ENCODE measurements at places on chromosomes 6 and 20. TPM values are rescaled to one million over a fixed set of nuclear protein-coding genes. Genes with fewer than 3 reads are reported as not detected.

DNA sequence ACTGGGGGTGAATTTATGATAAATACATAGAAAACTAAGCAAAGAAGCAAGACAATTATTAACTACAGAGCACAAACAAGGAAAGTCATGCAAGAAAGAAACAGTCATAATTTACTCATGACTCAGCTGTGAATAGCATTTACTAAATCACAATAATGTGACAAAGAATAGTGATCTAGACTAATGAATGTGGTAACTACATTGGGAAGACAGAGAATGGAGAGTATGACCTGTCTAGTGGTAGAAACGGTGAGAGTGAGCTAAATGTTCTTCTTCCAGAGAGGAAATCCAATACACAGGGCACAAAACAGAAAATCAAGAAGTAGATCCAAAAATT, 153.5 kb upstream of the DST start:
- no peak for DNase-seq

- DNase-seq, result peak; percentile 96
These were observed 39.8 kb downstream of the GNAS start for GRCh38 chr20:58892141-58892931.

- no peak for DNase-seq
These were observed 33.3 kb upstream of the AFDN start for GRCh38 chr6:167793421-167793820.

DNA sequence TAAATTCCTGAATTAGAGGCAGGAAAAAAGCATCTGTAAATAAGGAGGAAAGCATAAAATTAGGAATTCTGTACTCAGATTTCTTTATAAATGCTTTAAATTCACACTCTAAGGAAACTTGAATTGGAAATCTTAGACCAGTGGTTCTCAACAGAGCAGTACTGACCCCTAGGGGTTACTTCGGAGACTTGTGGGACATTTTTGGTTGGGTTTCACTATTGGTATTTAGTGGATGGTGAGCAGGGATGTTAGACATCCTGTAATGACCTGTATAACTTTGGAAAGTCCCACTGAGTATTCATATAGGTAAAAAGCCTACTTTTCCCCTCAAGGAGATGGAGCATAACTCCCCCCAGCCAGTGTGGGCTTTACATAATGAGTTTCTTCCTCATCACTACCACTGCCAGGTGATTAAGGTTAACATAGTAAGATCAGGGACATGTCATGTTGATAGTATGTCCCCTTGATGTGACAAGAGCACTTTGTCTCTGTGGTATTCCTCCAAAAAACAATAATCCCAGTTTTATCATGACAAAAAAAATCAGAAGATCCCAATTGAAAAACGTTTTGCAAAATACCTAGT, 31.0 kb downstream of the GLO1 start:
- peak; percentile 88 for DNase-seq

DNA sequence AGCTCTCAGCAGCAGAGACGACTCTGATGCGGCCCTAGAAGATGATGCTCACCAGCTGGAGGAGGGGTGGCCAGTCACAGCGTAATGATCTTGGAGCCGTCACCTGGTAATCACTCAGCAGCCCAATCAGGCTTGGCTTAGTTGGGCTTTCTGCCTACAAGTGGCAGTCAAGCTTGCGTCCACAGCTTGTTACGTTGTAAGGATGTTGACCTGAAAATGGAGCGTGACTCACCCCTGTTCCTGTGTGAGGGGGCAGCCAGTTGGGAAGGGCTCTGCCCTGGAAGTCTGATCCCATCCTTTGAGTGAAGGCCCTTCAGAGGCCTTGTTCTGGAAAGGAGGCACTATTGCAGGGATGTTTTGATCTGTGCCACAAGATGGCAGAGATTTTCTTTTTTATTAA, 49.8 kb downstream of the SPATA2 start:
- DNase-seq, result no peak

DNA sequence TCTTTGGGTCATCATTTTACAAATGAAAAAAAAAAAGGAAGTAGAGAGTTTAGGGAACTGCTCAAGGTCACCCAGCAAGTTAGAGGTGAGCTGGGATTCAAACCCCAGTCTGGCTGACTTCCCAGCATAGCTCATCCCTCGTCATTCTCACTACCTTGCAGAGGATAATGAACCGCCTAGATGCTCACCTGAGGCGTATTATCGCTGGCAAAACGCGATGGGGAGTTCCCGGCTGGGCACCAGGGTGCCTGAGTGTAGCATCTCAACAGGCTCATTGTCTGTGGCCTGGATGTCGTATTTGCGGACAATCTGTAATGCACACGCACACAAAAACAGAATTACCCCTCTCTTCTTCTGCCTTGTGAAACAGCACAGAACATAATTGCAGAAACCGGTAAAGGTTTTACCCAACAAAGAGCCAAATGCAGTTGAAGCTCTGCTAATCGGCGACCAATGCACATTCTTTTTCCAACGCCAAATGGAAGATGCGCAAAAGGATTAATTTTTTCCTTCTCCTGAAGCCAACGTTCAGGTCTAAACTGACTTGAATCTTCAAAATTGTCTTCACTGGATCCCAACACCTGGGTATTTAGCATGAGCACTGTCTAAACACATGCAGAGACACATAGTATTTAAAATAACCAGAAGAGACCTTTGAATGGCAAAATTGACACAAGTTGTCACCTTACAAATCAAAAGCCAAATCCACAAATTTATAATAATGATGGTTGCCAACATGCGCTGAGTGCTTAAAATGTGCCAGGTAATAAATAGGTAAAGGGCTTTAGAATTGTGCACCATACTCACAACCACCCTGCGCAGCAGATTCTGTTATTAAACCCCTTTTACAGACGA, 16.6 kb downstream of the CYP24A1 start:
- no peak for DNase-seq

GRCh38 chr6:158328952-158329351, 16.7 kb downstream of the TULP4 start:
- no peak for DNase-seq

DNA sequence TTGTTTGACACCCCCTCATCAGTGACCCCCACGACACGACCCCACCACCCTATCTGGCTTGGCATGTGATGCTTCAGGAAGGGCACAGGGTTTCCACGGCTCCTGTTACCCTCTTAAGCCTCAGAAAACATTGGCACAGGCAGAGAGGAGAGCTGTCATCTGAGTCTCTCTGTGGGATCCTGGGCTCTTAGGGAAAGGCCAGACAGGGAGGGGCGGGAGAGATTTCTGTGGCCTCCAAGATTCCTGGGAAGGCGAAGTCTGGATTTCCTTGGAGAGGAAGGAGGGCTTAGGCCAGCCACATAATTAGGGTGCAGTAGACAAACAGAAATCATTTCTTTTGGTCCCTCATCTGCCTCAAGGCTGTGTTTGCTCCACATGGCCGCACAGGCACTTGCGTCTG, 191.6 kb upstream of the SNX9 start:
- peak; percentile 86 for DNase-seq

- DNase-seq, result no peak
These were observed 253.8 kb downstream of the LY86 start for GRCh38 chr6:6842291-6842690.

DNA sequence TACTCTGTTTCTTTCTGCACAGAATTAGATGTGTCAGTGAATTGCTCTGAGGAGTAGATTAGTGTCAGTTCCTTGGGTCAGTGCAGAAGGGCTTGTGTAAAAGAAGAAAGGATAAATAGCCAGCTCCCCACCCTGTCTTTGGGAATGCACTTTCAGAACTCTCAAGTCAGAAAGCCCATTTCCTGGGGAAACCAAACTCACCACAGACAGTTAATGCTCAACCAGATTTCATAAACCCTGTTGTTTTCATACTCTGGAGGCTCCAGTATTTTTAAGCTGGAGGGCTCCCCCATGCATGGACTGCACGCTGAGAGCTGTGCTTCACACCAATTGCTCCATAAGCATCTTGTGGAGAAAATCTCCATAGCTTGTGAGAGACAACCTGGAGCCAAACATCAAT, 449.7 kb downstream of the CDH26 start:
- DNase-seq, result no peak

GRCh38 chr6:149033454-149033853, 284.1 kb upstream of the TAB2 start:
- DNase-seq, result no peak

- DNase-seq, result no peak
These were observed 5.2 kb downstream of the STX11 start for GRCh38 chr6:144155529-144155928.

DNA sequence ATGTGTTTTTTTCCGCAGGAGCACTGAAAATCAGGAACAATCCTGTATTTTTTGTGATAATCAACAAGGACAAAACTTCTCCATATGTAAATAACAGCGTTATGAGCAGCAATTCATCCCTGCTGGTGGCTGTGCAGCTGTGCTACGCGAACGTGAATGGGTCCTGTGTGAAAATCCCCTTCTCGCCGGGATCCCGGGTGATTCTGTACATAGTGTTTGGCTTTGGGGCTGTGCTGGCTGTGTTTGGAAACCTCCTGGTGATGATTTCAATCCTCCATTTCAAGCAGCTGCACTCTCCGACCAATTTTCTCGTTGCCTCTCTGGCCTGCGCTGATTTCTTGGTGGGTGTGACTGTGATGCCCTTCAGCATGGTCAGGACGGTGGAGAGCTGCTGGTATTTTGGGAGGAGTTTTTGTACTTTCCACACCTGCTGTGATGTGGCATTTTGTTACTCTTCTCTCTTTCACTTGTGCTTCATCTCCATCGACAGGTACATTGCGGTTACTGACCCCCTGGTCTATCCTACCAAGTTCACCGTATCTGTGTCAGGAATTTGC, at the start of gene TAAR6:
TSS of gene TAAR6 (plus strand) at position 102 of the 557 bp plus-strand sequence. CDS start at position 102, 0 bp downstream.
- DNase-seq, result no peak

GRCh38 chr6:157017861-157018260, 240.7 kb downstream of the ARID1B start:
- DNase-seq, result no peak

DNA sequence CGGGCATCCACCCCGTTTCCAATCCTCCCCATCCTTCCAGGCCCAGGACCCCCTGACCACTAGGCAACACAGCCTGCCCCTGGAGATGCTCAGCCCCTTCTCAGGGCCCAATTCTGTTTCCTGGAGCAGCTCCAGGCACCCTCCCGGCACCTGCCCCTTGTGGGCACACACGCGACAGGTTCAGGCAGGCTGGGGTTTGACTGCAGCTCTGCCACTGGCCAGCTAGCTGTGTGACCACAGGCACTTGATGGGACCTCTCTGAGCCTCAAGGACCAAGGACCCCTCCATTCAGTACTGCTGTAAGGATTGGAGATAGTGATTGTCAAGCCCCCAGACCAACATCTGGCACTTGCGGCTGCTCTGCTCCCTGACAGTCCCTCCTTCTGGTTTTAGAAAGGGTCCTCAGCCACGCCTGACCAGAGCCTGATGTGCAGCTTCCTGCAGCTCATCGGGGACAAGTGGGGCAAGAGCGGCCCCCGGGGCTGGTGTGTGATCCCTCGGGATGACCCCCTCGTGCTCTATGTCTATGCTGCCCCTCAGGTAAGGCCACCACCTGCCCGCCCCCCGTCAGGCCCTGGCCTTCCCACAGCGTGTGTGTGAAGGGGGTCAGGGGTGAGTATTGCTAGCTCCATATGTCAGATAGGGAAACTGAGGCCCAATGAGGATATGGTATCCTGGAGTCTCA, 21.7 kb downstream of the FGD2 start:
- DNase-seq, result no peak

- peak; percentile 94 for DNase-seq
These were observed 565 bp downstream of the QKI start for GRCh38 chr6:163414946-163415619.

GRCh38 chr20:60338556-60338955, 380.3 kb downstream of the CDH26 start:
- no peak for DNase-seq

DNA sequence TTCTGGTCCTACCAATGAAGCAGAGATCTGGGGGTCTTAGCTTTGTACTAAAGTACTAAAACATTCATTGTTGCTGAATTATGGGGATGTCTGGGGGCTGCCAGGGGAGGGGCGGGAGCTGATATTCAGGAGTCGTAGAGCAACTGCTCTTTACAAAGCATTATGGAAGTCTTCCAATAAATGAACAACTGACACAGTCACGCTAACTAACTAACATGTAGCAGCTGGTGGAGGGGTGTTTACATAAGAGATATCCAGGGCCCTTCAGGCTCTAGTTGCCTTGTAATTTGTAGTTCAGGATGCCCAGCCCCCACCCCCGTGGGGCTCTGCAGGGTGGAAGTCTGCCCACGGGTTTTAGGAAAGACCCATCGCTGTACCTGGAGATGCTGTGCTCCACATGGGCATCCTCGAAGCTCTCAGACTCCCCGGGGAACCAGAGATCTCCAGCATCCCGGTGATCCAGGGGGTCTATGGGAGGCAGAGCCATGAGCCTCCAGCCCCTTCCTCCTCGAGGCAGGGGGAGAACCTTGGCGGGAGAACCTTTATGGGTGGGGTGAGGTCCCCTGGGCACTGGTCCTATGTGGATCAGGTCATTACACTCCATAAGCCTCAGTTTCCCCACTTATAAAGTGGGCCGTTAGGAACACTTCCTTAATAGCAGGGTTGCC, 3.4 kb downstream of the TREM2 start:
- no peak for DNase-seq

DNA sequence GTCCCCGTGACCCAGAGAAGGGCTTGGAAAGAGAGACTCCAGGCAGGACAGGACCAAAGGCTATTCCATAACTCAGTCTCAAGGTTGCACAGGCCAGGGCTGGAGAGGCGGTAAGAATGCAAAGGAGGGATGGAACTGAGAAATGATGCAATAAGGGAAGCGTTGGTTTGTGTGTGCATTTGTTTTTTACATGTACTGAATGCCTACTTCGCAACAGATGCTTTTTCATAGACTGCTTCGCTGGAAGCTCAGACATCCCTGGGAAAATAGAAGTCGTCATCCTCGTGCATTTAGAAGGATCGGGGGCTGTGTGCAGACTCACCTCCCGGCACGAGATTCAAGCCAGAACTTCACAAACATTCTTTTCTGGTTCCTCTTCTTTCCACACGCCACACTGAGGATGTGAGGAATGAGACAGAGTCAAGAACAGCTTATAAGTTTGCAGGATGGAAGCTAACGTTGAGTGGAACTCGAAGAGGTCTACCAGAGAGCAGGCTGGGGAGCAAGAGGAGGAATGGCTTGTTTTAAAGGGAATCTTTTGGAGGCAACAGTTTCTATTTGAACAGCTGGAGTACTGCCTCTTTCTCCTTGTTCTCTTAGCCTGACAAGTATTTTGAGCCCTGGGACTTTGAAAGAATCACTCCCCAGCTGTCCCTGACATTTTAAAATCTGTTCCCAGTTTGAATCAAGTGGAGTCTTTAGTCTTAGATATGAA, 19.3 kb upstream of the LY86 start:
- DNase-seq, result no peak

- DNase-seq, result no peak
These were observed 157.2 kb downstream of the ZDHHC14 start for GRCh38 chr6:157538168-157538567.

The PAK5 gene
- not detected for total RNA-seq

The CEP85L gene
- total RNA-seq, result 15.2 TPM

The DHX35 gene
- 9.7 TPM for total RNA-seq

The TMC2 gene
- total RNA-seq, result not detected

The FRMD1 gene
- under 0.01 TPM for total RNA-seq
